ENCODE measurements at places on chromosomes 5 and 9.

GRCh38 chr9:1978941-1979340 is 36.2 kb upstream of the SMARCA2 start:
- DNase-seq = no peak

DNA sequence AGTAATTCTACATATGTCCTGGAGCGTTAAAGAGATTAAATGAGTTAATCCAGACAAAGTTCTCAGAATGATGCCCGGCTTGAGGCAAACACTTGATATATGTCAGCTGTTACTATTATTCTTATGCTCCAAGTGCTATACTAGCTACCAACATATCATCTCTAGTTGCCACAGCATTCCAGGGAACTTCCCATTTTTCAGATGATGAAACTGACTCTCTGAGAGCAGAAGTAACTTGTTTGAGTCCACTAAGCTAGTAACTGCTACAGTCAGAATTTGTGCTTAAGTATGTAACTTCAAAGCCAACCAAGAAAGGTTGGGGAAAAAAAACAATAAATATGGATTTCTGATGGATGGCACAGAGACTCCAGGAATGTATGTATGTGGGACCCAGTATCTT is 98.1 kb downstream of the CDK5RAP2 start:
- DNase-seq = no peak

GRCh38 chr5:14414656-14415023 is 167.0 kb upstream of the OTULINL start:
- no peak for DNase-seq

GRCh38 chr5:150540615-150541396 is 32.9 kb downstream of the NDST1 start:
- DNase-seq = no peak

GRCh38 chr9:112047538-112048066 is 127.5 kb downstream of the SUSD1 start:
- DNase-seq = no peak

GRCh38 chr5:106637275-106637674 is 1033.5 kb downstream of the EFNA5 start:
- DNase-seq = no peak

DNA sequence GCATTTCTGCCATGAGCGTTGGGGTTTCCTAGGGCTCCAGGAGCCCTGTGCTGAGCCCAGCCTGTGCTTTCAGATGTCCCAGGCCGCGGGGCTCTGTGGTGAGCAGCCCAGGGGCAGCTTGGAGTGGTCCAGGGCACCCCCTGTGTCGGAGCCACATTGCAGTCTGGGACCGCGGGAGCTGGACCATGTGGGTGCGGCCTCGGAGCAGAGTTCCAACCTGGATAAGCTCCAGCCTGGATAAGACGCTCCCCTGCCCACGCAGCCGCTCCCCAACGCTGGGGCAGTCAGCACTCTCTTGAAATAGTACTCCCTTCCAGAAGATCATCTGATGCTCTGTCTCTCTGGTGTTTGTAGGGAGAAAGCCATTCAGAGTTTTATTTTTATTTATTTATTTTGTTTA is 111.1 kb downstream of the WNK2 start:
- no peak for DNase-seq

- DNase-seq = no peak
Observed at GRCh38 chr9:86578722-86579121, 224.5 kb upstream of the TUT7 start.

DNA sequence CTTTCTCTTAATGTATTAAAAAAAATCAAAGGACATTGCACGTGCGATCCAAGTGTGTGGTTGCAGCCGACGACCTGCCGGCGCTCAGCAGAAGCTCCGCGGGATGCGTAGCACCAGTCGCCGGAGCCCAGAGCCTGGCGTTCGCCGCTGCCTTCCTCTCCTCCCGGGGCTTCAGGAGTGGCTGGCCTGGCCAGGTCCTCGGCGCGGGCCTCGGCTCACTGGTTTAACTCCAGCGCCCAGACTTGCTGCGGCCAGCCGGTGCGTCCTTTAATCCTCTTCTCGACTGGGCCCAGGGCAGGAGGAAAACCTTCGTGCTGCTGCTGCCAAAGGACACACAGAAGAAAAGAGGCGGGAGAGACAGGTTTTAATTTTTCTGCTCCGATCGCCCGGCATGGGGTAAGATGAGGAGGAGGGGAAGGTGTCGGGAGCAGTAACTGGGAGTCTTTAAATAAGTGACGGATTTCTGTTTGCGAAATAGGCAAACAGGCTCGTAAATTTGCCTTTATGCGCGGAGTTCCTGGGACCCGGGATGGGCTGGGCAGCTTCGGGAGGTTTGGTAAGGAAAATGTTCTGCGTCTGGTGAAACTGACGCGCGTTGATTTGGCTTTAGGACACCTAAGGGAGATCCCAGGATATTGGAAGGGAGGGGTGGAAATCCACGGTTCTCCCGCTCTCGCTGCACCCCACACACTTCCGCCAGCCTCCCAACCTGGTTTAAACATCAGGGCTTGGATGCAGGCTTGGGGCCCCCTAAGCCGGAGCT is 2.3 kb downstream of the HAND1 start:
- no peak for DNase-seq

- no peak for DNase-seq
Observed at GRCh38 chr9:14782286-14783051, 59.9 kb upstream of the CER1 start.
